ENCODE measurements at places on chromosomes 5 and 9.

DNA sequence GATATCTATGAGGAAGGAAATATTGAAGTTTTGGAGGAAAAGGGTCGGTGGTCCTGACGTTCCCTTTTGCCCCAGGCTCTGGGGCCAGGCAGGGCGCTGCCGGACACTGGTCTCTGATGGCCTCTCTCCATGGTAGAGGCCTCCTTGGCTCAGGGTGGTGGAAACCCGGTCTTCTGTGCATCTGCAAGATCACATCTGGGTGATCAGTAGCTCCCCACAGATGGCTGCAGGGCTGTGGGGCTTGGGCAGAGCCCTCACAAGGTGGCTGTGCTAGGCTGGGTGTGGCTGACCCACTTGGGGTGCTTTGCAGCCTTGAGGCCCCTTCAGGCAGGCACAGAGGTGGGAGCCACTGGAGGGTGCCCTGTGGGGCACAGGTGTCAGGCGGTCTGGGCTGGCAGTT lies 53.9 kb upstream of the RNU6ATAC start:
- DNase-seq = no peak

- DNase-seq = no peak
Observed at GRCh38 chr5:82640916-82641315, 362.8 kb upstream of the RPS23 start.

DNA sequence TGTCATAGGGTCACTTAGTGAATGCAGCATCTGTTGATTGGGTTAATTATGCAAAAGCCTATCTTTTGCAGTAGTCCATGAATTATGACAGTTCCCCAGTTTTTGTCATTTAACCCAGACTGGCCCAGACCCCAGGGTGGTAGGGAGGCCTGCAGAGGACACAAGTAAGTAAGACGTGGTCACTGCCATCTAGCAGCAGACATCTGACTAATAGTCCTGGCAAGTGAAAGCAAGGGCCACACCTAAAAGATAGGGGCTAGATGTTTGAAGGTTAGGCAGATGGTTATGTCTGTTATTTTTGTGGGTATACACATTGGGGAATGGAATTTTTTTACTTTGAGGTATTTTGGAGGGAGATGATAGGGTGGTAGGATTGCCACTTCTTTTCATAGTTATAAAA lies 48.0 kb downstream of the RAB14 start:
- DNase-seq = no peak

GRCh38 chr5:128782446-128782845 lies 182.8 kb upstream of the SLC27A6 start:
- peak; percentile 49 for DNase-seq

- DNase-seq = no peak
Observed at GRCh38 chr9:72542917-72543316, 21.5 kb downstream of the TMC1 start.

DNA sequence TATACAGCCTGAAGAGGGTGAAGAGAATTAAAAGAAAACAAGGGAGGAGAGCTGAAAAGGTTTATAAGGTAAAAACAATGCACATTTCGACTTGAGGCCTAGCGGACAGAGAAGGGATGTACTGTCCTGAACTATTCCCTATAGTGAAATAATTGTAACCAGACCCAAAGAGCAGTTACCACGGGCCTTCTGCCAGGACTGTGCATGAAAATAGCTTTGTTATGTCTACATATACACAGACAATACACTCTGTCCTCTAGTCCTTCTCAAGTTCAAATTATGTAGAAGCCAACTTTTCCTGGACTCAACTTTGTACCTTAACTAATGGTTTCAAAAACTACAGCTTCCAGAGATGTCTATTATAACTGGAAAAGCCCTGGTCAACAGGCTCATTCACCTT lies 223.7 kb downstream of the PCSK5 start:
- DNase-seq = no peak

DNA sequence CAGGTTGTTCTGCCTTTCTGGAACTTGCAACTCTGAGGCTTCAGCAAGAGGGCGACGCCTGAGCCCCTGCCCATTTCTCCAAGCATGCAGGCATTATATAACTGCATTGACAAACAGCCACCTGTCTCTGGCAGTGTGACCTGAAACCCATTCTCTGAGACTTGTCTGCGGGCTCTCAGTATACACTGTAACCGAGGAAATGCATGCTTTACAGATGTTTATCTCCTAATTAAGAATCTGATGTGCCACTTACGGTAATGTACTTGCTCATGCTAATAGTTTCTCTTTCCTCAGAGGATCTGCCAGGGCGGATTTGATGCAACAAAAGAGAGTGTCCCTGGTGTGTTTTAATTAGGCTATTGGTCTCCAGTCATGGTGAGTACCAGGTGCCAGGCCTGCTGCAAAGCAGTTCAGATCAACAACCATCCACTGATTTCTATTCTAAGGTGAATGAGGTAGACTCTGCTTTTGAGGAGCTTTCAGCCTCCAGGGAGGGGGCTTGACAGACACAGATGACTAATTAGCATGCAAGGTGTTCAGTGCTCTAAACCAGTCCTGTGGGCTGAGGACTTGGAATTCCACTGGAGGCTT lies 593.7 kb upstream of the KLF4 start:
- DNase-seq = no peak

GRCh38 chr5:115869256-115869795 lies 27.6 kb downstream of the AP3S1 start:
- no peak for DNase-seq

Measured in left ventricle myocardium superior (tissue), 1 donor.